Activated effector memory CD4-positive, alpha-beta T cell treated with Interleukin-2 at 50 U/mL for 16 hours (primary cell): ENCODE measurements at places on chromosomes 11 and 22.

GRCh38 chr11:68890490-68891231 is 13.0 kb downstream of the MRPL21 start:
- DNase-seq: no peak

DNA sequence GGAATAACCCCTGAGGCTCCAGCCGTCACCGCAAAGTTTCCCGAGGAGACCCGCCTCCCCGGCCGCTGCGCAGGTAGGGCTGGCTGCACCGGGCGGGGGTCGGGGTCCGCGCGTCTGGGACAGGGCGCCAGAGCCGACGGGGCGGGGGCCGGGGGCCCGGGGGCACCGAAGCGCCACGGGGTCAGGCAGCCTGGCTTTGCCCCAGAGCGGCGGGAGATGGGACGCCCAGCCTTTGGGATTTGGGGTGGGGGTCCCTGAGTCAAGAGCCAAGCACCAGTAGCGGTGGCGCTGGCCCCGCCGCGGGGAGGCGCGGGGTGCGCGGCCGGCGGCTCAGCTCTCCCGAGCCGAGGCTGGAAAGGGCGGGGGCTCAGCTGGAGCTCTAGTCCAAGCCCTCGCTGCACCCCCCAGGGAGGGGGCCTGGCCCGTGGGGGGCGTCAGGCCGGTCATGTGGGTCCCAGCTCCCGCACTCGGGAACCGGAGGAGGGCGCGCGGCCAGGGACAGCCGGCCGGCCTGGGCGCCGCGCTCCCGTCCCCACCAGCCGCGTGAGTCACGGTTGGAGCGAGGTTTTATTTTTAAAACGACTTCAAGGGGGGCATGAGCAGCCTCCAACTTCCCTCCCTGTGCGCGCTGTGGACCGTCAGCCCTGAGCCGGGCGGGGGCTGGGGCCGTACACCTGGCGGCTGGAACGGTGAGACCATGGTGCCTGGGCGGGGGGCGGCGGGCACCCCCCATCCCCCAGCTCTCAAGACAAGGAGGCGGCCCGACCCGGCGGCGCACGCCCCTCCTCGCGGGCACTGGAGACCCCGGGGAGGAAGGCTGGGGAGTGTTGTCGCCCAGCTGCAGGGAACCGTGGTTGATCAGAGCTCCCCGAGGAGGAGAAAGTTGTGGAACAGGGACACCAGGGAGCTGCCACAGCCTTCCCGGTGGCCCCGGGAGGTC is 626 bp downstream of the FLRT1 start:
- no peak for DNase-seq

GRCh38 chr11:34593085-34593484 is 27.8 kb upstream of the EHF start:
- no peak for DNase-seq

DNA sequence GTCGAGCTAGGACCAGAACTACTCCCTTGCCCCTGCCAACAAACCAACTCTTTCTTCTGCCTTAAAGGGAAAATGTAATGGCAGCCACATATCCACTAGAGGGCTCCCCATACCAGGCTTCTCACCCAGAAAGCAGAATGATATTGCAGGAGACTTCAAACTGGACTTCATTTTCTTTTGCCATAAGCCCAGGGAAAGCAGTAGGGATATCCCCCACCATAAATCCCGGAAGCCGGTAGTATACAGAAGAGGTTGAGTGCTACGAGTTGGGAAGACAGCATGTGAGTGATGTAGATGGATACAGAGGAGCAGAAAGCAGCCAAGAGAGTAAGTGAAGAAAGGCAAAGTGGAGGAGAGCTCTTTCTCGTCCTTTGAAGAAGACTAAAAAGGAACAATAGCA is 12.1 kb downstream of the PLAAT5 start:
- peak; percentile 15 for DNase-seq

DNA sequence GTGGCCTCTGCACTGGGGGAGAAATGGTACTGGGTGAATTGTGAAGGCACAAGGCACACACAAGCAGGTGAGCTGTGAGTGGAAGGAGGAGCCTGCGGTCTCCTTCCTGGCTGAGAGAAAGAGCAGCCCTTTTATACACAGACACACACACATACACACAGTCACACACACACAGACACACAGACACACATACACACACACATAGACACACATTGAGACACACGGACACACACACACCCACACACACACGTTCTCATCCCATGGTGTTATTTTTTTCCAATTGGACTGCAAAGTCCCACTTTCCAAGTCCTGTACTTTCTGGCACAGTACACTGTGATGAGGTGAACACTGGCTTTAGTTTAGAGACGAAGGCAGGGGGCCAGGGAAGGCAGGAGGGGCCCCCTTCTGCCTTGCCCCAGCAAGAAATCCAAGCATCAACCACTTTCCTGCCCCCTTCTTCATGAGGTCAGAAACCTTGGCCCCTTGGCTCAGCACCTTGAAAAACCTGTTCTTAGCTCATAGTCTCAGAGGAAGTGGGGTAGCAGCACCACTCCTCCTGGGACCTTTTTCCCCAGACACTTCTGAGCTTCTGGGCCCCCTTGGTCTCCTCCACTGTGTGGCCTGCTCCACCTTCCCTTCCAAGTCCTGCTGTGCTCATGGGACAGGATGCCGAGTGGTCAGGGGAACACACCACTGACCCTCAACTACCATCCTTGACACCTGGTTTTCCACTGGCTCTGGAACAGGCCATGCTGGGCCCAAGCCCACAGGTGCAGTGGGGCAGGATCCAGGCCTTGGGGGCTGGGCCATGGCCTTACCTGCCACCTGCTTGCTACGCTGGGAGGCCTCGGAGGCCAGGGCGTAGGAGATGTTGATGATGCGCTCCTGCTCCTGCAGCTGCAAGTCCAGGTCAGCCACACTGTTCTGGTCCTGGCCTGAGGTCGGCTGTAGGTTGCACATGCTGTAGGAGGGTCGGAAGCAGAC is 43.8 kb downstream of the C11orf58 start:
- DNase-seq: no peak

- no peak for DNase-seq
Measured at GRCh38 chr11:116773203-116774097, 663 bp upstream of the BUD13 start.

GRCh38 chr11:6391537-6392134 is 1.4 kb downstream of the SMPD1 start:
- DNase-seq: no peak

DNA sequence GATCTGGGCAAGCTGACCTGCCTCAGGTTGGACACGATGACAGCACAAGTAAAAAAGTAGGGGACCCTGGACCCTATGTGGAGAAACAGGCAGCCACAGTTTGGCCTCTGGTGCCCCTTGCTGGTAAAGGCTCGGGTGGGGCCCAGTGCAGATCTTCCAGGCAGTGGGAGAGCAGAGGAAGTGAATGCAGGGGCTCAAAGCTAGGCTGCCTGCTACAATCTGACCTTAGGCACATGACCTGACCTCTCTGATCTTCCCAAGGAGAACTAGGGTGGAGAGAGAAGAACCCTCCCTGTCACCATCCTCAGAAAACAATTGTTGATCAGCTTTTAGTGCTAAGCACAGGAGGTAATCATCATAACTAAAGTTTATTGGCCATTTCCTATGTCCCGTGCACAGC is 76.5 kb downstream of the PDE2A start:
- DNase-seq: no peak

GRCh38 chr11:134332189-134332631 is 422 bp downstream of the GLB1L2 start:
- DNase-seq: no peak

GRCh38 chr11:73969991-73970800 is 12.4 kb downstream of the UCP2 start:
- no peak for DNase-seq

- DNase-seq: peak; percentile 18
Measured at GRCh38 chr11:11960687-11961086, 47.7 kb downstream of the DKK3 start.

DNA sequence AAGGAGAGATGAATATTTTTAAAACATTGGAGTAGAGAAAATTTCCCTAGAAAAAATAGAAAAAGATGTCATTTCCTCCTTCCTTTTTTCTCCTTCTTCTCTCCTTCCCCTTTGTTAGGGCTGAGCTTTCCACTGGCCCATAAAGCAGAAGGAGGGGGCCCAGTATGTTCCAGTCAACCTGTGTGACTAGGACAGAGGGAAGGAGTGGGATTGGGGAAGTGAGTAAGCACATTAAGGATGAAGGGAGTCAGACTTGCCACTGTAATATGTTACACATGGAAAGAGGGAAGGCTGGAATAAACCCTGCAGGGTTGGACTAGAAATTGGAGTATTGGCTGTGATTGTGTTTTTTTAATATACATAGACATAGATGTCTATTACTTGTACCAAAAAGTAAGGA is 20.1 kb upstream of the SPINDOC start:
- DNase-seq: no peak

DNA sequence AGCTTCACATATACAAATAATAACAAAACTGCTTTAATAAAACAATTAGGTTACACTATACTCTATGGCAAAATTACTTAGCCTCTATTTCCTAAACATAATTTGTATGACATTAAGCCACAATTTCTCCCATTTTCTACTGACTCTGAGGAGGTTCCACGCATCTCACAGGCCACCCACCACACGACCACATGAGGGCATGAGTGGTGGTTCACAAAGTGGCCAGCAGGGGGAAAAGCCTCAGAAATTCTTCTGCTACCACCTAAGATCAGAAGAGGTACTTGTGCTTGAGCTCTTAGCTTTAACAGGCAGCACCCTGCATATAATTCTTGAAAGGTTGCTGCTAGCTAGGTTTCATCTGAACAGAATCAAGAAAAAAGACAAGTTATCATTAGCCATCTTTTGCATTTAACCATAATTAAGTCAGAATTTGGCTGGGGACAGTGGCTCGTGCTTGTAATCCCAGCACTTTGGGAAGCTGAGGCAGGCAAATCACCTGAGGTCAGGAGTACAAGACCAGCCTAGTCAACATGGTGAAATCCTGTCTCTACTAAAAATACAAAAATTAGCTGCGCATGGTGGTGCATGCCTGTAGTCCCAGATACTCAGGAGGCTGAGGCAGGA is 7.7 kb downstream of the LPXN start:
- DNase-seq: peak; percentile 64

DNA sequence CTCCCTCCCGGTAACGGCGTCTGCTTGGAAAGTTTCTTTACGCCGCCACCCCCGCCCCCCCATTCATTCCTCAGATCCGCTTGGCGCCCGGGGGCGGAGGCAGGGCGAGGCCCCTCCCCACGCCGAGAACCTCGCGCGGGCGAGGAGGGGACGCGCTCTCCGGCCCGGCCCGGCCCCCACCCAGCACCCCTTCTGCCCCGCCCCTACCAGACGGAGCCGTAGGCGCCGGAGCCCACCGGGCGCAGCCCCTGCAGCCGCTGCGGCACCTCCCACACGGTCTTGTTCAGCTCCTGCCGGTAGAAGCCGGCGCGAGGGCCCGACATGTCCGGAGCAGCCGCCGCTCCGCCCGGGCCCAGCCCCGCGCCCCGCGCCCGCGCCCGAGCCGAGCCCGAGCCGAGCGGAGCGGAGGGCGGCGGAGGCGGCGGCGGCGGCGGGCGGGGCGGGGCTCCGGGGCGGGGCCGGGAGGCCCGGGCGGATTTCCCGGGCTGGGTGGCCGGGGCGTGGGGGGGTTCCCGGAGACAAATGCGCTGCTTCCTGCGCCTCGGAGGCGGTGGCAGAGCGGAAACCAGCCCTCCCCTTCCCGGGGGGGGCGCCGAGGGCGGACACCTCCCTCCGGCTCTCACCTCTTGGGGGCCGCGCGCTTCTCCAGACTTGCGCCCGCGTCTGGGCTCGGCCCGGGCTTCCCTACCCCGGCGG is at the start of gene MAPK11:
Gene MAPK11, minus strand, starts transcription at position 411 of the 696 bp plus-strand sequence. Its CDS starts 88 bp downstream, at position 323.
- peak; percentile 68 for DNase-seq

- DNase-seq: no peak
Measured at GRCh38 chr11:67530282-67530592, 7.0 kb upstream of the CABP2 start.

- no peak for DNase-seq
Measured at GRCh38 chr11:66996609-66997273, 21.6 kb downstream of the C11orf86 start.

GRCh38 chr11:2704896-2705606 is 5.3 kb upstream of the KCNQ1OT1 start:
- no peak for DNase-seq

GRCh38 chr11:85886089-85887056 is 31.2 kb downstream of the CCDC83 start:
- DNase-seq: no peak

DNA sequence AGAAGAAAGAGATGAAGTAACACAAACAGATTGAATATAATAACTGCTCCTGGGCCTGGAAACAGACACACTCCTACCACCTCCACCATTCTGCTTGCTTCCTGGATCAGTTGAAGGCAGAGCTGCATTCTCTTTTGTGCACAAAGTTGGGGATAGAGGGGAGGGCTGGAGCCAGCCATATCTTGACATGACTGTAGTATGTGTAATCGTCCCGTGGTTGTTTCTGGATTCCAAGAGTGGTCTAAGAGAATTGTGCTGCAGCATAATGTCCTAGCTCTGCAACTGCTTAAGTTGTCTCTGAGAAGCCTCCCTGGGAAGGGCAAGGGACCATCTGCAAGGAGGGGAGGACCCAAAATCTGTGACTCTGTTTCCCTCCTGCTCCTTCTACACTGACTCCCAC is 3.2 kb downstream of the CRY2 start:
- DNase-seq: no peak

GRCh38 chr11:40241524-40242051 is 1217.9 kb downstream of the LRRC4C start:
- DNase-seq: no peak

DNA sequence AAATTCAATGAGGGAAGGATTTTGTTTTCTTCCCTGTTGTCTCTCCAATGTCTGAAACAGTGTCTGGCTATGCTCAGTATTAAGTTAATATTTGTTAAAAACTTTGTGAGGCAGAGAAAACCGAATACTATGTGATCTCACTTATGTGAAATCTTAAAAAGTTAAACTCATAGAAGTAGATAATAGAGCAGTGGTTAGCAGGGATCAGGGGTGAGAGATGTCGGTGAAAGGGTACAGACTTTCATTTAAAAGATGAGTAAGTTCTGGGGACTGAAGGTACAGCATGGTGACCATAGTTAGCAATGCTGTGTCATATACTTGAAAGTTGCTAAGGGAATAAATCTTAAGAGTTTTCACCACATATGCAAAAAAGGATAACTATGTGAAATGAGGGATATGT is 244.6 kb downstream of the AASDHPPT start:
- no peak for DNase-seq

DNA sequence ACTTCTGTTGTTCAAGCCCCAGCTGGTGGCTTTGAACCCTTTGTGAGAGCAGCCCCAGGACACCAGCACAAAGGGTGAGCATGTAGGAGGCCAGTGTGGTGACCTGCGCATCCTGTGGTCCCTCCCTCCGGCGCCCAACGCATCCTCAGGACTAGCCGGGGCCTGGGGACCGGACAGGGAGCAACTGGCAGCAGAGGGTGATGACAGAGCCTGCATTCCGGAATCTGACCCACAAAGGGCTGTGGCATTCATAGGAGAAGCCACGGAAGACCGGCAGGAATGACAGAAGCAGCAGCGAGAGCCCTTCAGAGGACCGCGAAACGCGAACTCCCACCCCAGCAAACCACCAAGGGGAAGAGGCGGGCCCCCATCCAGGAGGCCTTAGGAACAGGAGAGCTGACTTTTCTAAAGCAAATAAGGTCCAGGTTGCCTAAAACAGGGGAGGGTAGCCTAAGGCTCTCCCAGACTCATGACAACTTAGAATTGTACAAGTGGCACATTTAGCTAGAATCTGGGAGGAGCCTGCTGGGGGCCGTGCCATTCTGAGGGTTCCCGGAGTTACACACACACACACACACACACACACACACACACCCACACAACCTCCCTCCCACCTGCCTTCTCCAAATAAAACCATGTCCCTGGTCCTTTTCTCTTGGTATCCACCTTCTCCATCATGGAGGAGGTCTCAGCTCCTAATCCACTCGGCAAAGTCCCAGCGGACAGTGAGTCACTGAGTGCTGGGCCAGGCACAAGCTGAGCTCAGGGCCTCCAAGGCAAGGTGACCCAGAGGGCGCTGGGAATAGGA is 232.7 kb downstream of the CTTN start:
- DNase-seq: no peak
